ENCODE measurements at places on chromosomes 6 and 20.
A peak's percentile ranks its signal among the peaks of the same experiment; 100 is the strongest.

- DNase-seq = peak; percentile 15
These were observed 108.4 kb upstream of the MAFB start for GRCh38 chr20:40797425-40797824.

DNA sequence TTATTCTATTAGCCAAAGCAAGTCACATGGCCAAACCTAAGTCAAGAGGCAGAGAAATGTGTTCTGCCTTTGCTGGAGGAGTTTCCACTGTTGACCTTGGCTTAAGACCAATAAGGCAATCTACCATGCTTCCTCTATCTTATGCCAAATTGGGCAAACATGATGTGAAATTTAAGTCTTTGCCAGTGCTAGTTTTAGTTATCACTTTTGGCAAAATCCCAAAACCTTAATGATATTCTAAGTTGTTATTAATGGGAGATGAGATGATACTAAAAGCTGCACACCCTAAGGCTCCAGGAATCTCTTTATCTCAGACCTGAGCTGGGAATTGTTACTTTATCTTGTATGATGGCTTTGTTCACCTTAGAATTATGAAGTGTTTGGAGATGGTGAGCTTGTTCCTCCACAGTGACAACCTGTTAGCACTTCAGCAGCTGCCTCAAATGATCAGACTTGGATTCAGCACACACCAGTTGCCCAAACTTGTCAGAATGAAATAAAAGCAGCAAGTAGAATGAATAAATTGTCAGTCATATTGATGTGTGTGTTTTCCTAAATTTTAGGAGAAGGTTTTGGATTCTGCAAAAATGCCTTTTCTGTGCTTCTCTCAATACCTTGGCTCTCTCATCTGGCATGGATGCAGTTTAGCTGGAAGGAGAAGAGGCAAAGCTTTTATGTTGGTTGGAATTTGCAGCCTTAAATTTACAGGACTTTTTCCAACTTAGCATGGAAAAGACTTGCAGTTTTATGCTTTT is 49.3 kb downstream of the RIN2 start:
- peak; percentile 53 for DNase-seq

DNA sequence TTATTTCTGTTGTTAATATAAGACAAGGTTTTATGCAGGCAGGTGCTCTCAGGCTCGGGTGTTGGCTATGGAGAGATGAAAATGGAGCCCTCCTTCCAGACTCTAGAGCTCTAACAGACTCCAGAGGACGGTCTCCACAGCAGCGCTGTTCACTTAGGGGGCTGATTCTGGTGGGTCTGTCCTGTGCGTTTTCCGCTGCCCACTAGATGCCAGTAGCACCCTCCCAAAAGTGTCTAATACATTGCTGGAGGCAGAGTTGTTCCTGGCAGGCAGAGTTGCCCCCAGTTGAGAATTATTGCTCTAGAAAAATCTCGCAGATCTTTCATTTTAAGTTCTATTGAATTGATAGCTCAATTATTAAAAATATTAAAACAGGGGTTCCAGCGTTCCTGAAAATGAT is 109.9 kb downstream of the MAP3K4 start:
- peak; percentile 8 for DNase-seq

GRCh38 chr6:113160306-113161017 is 696.7 kb upstream of the MARCKS start:
- peak; percentile 38 for DNase-seq

GRCh38 chr20:49680484-49680883 is 33.2 kb downstream of the B4GALT5 start:
- no peak for DNase-seq

DNA sequence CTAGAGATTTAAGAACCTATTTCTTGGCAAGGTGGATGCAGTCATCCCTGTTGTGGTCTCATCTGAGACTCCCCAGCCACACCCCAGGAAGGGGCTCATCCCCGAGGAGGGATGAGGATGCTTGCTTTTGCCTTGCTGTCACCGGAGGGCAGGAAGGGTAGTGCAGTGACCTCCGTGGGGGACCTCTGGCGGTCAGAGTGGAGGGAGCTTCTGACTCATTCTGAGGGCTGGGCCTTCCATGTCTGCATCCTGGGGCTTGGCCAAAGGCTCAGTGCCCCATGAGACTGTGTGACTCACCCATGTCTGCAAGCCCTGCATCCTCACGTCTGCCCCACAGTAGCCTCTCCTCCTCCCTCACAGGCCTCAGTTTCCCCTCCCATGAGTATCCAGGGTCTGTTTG is 38.7 kb downstream of the UQCC2 start:
- DNase-seq = peak; percentile 96

GRCh38 chr6:136618086-136618485 is 67.9 kb upstream of the MAP7 start:
- no peak for DNase-seq

DNA sequence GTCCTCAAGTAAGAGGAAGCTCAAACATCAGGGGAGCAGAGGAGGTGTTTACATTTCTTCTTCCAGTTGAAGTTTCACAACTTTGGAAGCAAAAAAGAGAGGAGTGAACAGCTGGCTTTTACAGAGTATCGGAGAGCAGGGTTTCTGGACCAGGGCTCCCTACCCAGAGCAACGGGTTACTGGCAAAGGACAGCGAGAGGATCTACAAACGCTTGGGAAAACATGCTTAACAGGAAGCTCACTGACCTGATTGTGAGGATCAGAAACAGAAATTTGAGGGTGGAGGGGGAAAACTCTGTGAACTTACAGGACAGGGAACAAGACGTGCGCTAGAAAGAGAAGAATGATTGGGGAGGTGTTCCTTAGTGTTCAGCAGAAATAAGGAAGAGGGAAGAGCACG is 85.7 kb upstream of the TAB2 start:
- DNase-seq = peak; percentile 29

DNA sequence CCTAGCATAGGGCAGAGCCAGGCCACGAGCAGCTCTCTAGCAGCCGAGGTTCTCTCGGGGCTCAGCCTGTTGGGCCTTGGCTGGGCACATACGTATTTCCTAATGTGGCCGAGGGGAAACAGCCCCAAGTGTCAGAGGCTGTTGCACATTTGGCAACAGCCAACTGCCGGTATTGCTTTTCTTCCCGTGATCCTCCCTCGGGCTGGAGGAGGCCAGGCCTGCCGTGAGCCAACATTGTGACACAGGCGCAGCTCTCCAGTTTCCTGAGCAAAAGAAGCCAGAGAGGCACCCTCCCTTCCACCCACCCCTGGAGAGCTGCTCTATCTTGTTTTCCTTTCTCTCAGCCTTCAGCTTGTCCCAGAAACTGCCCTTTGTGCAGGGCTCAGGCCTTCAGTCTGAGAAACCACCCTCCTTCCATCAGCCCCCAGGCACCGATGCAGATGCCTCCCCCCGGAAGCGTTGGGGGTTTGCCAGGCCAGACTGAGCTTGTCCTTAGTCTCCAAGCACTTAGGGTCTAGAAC is 5.1 kb upstream of the BPI start:
- peak; percentile 74 for DNase-seq

GRCh38 chr6:41722969-41723529 is 12.4 kb downstream of the TFEB start:
- DNase-seq = peak; percentile 13

DNA sequence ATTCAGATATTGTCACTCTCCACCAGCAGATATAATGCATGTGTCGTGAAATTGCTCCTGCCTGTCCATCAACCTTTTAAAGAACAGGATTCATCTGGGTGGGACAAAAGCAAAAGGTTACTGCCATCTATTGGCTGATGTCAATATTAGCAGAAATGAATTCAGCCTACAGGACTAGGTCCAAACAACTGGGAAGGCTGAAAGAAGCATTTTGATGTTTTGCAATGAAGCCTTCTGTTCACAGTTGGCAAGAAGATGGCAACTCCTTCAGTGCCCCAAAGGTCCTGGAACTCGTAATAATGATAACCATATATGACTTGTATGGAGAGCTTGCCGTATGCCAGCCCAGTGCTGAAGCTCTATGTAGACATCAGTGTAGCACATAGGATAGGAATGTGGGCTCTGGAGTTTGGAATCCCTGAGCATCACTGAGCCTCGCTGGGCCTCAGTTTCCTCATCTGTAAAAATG is 7.5 kb downstream of the BCAS1 start:
- peak; percentile 62 for DNase-seq

DNA sequence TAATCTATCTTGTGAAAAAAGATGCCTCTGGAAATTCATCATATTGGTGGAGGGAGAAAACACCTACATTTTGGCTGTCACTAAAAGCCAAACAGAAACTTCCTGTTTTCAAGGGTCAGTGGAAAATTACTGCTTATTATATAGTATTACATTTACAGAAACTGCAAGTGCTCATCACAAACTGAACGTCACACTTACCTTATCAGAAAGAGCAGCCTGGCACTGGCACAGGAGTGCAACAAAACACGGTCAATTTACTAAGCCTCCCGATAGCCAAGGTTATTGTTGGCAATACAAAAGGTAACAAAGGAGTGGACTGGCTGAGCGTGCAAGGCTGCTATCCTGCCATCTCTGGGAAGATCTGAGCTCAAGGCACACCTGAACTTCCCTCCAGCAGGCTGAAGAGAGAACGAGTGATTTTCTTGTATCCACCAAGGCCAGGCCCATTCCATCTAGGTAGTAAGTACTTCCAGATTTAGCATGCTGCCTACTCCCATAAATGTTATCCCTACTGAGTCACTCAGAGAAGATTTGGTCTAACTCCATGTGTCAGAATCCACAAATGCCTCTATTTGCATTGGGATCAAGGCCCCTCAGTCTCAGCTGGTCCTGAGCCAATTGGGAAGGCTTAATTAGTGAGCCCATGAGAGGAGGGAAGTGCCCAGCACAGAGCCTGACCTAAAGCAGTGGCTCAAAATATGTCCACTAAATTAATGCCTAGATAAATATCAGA is 399.8 kb downstream of the BTBD9 start:
- DNase-seq = peak; percentile 19

DNA sequence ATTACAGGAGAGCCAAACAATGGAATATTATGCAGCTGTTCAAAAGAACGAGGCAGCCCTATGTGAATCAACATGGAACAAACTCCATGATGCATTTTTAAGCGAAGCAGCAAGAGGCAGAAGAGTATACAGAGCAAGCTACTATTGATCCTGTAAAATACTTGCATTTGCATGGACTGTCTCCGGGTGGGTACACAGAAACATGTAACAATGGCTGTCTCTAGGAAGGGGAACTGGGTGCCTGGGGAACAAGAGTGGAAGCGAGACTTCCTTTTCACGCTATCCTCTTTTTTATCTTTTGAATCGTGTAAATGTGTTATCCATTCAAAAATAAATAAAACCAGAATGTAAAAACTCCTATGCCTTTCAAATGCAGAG is 93.3 kb upstream of the SIRPA start:
- DNase-seq = no peak
